ENCODE measurements at places on chromosomes 11 and 22.

GRCh38 chr11:15757048-15757698 lies 599.2 kb downstream of the SOX6 start:
- DNase-seq = no peak

DNA sequence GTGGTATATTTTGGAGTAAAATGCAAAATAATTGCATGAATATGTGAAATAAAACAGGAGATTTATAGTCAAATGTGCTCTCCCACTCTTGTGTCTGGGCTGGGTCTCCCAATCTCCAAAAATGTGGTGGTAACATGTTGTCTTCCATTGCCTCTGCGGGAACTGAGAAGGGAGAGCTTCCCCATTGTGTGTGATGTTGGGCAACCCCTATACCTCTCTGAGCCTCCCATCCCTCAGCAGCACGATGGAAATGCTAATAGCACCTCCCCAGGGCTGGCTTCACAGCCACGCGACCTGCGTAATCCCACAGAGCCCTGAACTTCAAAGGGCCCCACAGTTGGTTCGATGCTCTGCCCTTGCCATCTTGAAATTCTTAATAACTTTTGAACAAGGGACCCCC lies 72.0 kb downstream of the TP53I11 start:
- DNase-seq = no peak

DNA sequence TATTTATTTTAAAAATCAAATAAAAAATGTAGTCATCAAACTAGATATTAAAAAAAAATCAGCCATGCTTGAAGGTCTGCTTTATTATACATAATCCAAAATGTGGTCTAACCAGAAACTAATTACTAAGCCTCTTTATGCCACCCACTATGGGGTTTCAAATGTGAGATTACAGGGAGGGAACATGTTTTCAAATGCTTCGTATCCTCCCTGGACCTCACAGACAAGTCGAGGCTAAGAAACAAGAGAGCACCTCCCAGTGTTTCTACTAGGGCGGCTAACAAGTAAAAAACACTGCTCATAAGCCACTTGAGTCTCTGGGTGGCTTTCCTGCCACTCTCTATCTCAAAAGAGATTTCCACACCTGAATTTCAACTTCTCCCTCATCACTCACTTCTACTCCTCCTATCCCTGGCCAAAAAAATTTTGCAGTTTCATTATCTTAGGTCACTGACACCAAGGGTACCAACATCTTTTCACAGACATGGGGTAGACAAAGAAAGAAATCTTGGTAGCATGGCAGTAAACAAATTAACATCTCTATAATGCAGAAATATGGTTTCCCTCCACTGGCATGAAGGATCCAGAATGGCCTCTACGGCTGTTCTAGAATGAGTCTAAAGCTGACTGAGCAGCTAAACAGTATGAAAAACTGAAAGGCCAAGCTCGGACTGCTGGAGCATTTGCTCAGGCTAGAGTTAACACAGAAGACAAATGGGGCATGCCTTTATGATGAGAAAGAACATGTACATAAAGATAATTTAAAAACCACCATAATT lies 50.9 kb downstream of the PITPNB start:
- no peak for DNase-seq

- no peak for DNase-seq
These were observed 68.6 kb downstream of the SWAP70 start for GRCh38 chr11:9732453-9732852.

DNA sequence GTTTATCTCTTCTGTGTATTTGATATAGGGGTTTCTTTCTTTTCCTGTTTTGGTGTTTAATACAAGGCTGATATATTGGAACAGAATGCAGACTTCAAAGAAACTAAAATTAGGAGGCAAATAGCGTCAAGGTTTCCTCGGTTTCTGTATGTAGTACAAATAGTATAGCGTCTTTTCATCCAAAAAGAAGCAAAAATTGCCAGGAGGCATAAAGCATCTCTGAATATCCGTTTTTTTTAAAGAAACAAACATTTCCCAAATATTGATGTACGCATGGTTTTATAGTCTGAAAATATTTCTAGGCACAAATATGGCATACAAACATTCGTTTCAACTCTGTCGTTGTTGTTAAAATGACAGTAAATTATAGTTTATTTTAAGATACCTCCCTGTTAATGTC lies 17.1 kb upstream of the PAX6 start:
- no peak for DNase-seq

- no peak for DNase-seq
These were observed 32.9 kb downstream of the MTNR1B start for GRCh38 chr11:93002380-93002779.

DNA sequence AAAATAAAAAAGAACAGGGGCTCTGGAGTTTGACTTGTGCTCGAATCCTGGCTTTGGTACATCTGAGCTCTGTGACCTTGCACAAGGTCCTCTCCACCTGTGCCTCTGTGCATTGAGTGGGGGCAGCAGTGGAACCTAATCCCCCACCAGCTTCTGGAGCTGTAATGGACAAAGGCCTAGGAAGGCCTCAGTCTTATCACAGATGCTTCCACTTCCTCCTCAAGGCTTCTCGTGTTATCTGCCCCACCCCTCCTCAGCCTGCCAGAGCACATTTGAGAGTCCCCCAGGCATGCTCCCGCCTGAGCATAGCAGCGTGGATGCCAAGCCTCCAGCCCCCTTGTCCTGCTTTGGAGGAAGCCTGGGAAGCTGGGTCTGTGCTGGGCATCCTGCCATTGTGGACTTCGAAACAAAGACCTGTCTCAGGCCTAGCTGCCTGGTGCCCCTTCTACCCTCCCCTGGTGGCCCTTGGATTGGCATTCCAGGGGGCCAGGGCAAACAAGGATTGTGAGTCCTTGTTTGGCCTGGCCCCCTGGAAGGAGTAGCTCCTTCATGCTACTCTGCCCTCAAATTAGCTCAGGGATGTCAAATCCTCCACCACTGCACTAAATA lies 15.0 kb downstream of the SLC35E4 start:
- DNase-seq = no peak

DNA sequence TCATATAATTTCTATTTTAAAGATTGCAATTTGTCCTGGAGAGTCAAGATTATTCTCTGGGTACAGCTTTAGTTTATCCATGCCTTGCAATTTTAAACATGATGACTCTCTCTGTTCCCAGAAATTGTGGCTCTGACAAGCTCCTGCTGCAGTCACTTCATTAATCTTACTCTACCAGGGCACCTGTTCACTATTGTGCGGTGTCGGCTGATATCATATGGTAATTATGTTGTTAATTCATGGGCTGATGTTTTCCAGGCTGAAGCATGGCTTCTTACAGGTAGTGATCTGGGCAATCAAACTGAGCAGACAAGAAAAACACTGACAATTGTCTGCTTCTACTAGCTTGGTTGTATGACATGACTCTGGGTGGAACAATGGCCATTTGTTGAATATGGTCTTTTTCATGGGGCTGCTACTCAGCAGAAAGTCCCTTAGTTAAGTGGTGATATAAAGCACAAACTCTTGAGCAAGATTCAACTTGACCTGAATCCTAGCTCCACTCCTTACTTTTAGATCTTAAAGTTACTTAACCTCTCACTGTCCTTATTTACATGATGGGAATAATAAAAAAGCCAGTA lies 230.7 kb downstream of the FAT3 start:
- no peak for DNase-seq

DNA sequence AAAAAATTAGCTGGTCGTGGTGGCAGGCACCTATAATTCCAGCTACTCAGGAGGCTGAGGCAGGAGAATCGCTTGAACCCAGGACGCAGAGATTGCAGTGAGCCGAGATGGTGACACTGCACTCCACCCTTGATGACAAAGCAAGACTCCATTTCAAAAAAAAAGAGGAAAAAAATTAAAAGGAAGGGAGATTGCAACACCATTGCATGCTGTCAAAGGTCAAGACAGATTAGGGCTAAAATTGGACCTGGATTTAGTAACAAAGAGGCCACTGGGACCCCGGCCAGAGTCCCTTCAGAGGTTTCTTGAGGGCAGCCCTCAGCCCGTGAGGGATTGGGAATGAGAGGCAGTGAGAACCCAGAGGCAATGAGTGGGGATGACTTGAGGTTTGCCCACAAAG lies 8.2 kb upstream of the MAFF start:
- DNase-seq = no peak

DNA sequence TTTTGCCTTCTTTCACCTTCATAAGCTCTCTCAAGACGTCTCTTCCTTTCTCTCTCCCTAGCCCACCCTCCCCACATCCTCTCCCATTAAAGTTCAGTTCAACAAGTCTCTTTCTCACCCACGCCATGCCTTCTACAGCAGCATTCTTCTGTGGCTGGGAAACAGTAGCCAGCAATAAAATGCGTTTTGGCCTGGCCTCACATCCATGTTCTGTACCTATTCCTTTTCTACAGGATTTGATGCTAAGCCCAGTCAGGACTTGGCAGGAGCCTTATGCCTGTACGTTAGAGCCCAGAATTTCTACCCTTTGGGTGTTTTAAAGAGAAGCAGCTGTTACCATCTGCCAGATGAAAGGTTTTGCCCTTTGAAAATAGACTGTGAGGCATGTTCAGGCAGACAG lies 7.1 kb upstream of the CD44 start:
- no peak for DNase-seq

DNA sequence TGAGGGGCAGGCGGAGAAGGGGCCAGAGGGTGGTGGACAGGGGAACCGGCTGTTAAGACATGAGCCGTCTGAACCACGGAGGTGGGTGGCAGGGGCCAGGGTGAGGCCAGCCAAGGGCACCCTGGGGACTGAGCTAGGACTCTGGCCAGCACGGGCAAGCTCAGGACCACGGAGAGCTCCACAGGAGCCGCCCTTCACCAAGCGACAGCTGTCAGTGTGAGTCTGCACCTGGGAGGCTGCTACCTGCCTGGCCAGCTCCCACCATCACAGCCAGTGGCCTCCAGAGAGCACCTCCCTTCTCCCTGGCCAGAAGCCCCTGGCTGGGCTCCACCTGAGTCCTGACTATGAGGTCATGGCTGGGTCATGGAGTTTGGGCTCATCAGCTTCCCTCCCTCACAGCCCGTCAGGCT lies 21.6 kb downstream of the MGAT3 start:
- DNase-seq = peak; percentile 23

DNA sequence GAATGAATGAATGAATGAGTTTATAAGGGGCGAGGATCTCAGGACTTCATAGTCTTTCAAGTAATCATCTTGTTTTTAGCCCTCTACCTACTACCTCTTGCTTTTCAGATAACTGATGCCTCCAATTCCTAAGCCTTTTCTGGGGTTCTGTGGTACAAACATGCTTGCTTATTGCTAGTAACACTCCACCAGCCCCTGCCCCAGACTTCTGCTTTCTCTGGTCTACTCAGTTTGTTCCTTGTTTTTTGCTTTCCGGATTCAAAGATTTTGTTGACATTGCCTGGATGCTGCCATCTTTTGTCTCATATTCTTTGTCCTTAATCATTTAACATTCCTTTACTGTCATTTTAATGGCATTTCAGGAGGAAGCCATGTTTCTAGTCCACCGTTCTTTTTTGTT lies 8.9 kb upstream of the TMEM9B start:
- DNase-seq = no peak

GRCh38 chr11:37929100-37929653 lies 1331.1 kb upstream of the RAG2 start:
- no peak for DNase-seq

DNA sequence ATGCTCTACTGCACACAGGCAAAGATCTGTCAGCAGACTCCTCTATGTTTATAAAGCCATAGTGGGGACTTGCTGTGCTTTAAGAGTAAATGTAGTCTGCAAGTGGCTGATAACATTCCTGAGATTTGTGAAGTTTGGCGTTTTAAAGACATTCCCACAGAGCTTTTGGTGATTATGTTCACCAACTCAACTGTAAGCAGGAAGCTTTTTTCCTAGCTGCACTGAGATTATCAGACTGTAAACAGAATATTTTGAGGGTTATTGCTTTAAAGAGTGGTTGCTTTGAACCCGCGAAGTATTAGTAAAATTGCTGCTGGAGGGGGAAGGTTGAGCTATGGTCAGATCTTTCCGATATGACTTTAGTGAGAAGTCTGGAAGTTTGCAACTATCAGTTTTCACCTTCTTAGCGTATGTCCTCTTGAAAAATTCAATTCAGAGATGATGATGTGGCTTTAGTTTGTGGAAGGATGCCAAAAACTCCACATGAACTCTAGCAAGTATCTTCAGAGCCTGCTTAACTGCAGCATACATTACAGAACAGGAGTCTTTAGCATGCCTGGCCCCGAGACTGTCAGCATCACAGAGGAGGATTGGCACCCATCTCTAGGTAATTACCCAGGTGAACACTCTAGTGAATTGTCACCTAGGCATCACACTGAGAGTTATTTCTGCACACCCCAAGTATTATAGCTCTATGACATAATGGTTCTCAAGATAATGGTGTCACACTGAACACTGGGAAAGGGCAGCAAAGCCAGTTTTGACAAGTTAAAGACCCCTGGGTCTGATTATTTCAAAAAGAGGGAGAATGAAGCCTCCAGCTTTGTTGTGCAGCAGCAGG lies 89.9 kb downstream of the MTNR1B start:
- DNase-seq = no peak

- DNase-seq = peak; percentile 11
These were observed 18.0 kb downstream of the LSP1 start for GRCh38 chr11:1870721-1871466.

- no peak for DNase-seq
These were observed 112.0 kb downstream of the DBX1 start for GRCh38 chr11:20048246-20048645.

GRCh38 chr22:28570696-28571373 lies 108.8 kb downstream of the TTC28 start:
- no peak for DNase-seq

GRCh38 chr11:124551189-124551588 lies 7.7 kb upstream of the OR8B12 start:
- DNase-seq = no peak

- no peak for DNase-seq
These were observed 90.8 kb upstream of the SHANK2 start for GRCh38 chr11:71342951-71343827.

DNA sequence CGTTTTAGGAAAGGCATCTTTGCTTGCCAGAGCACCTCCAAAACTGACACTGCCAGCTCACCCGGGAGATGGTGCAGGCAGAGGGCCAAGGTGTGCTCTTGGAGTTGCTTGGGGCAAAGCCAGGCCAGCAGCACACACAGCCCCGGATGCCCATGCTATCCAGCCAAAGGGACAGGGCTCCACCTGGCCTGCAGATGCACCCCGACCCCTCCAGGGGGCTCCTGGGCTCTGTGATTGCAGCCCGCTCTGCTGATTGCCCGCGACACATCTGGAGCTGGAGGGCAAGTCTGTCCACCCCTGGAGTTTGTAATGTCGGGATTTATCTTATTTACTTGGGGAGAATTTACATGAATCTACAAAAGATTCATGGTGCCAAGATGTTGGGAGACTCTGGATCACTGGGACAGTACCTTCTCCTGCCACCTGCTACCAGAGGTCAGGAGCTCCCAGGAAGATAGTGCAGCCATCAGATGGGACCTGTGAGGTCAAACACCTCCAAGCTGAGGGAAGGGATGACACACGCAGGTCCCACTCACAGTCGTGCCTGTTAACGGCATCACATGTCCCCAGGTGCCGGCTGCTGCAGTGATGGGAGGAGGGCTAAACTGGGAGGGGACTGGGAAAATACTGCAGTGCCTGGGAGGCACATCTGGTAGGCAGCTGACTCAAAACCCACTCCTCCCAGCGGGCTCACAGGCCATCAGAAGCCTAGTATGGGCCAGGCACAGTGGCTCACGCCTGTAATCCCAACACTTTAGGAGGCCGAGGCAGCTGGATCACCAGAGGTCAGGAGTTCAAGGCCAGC lies 17.2 kb downstream of the CBX7 start:
- DNase-seq = peak; percentile 37
